ENCODE measurements at places on chromosomes 7 and 10.

DNA sequence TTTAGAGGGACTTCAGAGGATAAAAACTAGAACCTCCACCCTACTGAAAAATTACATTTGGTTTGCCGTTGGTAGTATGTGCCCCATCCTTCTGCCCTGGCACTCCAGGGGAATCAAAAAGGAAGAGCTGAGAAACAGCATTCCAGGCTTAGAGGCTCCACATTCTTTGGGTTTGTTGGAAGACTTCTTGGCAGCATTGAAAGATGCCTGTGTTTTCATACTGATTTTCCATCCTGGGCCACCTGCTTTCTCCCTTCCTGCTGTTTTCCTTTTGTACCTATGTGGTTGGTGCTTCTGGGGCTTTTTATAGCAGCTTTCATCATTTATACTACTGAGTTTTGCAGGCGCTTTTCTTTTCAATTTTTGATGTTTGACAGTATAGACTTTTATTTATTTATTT, 61.7 kb downstream of the AUTS2 start:
- peak; percentile 63 for DNase-seq

DNA sequence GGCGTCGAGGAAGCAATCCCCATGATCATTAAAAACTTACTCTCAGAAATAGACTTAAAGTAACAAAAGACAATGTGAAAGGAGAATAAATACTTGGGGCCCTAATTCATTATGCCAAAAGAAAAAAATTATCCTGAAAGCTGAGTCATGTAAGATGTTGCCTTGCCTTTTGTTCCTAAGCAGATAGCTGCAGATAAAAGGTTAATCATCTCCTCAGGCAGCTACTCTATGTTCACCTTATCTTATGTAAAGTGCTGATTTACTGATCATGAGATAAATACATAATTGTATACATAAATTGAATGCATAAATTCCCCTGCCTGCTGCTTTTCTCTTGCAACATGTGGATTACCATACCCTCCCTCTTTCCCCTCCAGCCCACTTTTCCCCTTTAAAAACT, 28.1 kb upstream of the CREB3L2 start:
- no peak for DNase-seq

GRCh38 chr7:158549616-158550393, 37.8 kb downstream of the PTPRN2 start:
- DNase-seq: no peak

DNA sequence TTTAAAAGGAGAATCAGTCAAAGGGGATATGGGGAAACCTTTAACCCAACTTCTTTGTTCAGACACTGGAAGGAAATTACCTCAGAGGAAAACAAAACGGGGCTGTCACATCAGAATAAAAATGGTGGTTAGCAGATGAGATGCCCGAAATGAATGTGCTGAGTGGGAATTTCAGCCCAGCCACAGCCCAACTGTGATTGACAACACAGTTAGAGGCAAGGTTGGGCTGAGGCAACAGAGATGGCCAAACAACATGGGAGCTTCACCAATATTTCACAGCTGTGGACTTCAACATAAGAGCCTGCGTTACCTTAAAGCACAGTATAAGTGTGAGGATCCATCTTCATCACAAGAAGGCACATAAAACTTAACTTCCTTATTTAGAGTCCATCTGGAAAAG, 133.5 kb upstream of the PTPRZ1 start:
- DNase-seq: no peak

- no peak for DNase-seq
Observed at GRCh38 chr7:88132725-88133124, 87.1 kb downstream of the SRI start.

DNA sequence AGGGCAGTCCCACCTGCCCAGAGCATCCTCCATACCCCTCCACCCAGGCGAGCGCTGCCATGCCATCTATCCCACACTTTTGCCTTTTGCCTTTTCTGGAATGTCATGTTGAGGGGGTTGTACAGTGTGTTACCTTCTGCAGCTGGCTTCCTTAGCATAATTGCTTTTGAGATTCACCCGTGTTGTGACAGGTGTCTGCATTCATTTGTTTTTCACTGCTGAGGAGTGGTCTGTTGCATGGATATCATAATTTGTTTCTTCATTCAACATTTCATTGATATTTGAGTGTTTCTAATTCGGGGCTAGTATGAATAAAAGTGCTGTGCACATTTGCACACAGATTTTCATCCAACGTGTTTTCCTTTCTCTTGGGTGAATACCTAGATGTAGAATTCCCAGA, 353.9 kb downstream of the PAXIP1 start:
- no peak for DNase-seq

GRCh38 chr7:22262538-22262937, 94.4 kb downstream of the RAPGEF5 start:
- DNase-seq: no peak

DNA sequence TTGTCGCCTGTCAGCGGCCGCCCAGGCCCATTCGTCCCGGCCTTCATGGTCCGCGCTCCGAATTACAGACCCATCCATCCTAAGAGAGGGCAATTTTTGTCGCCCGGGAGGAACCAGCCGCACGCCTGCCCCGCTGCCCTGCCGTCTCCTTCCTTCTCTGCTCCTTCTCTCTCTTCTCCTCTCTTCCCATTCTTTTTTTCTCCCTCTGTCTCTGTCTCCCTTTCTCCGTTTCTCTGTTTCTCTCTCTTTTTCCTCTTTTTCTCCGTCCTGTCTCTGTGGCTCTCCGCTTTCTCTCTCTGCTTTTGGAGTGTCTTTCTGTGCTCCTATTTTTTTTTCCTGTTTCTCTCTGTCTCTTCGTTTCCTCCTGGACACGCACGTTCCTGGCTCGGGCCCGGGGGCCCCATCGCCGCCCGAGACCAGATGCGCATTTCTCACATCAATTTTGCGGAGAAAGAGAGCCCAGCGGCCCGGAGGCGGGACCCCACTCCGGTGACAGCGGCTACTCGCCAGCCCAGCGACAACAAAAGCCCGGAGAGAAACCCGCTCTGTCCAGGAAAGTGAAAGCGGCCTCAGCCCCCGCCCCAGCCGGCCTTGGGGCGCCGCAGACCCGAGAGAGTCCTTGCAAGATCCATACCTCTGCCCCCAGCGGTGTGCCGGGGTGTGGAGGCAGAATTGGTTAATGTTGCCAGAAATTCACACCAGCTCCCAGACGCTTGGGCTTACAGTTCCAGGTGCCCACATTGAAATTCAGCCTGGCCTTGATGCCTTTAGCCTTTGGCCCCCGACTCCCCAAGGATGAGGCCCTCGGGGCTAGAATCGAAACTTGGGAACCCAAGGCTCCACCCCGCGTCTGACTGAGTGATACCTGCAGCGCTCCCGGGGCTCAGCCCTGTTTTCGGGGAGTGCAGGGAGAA, 4.1 kb downstream of the LBX1 start:
- no peak for DNase-seq

GRCh38 chr10:120047926-120048325, 155.4 kb downstream of the SEC23IP start:
- no peak for DNase-seq

GRCh38 chr10:117741524-117741923, 199.0 kb downstream of the EMX2 start:
- DNase-seq: no peak

- DNase-seq: no peak
Observed at GRCh38 chr7:134071355-134072331, 55.5 kb upstream of the LRGUK start.

DNA sequence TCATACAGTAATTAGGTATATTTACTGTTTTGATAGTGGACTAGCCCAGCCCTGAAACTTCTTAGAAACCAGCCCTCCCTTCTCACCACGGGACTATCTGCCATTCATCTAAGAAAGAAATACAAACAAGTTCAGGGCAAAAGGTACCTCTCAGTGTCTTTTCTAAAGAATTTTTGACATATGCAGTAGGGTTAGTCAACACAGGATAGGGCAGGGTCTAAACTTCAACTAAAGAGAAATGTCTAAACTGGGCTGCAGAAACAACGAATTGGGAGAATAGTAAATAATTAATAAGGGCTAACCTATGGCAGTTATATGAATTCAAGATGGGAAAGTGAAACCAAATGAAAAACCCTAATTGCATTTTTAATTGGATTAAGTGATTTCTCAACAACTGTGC, 496.6 kb downstream of the INHBA start:
- no peak for DNase-seq

GRCh38 chr7:151761231-151761630, 115.7 kb downstream of the PRKAG2 start:
- DNase-seq: no peak

DNA sequence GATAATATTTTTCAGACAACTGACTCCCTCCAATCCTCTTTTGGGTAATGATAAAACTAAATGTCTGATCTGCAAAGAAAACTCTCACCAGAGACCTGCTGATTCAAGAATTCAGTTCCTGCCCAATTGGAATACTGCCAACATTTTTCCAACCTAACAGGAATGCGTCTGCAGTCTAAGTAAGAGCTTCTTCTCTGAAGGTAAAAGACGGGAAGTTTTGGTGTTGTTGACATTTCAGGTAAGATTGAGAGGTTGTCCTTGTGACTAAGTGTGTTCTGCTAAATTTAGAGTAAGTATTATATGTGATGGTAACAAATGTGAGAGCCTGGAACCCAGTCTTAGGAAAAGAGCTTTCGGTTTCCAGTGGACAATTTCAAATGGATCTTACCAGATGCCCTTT, 17.6 kb downstream of the IFIT5 start:
- DNase-seq: peak; percentile 12

DNA sequence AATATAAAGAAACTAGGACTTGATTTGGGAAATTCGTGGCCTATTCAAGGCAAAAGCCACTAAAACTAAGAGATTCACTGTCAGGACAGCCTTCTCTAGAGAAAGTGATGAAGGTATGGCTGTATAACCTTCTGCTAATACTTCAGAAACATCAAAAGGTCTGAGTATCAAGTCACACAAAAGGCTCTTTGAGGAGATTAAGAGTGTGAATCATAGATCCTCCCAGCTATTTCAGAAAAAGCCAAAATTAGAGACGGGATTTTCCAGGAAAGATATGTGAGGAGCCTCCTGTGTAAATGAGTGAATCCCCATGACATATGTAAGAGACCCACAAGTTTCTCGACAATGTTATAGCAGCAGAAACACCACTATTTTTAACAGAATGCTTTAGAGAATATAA, 56.2 kb downstream of the UBE3C start:
- no peak for DNase-seq

- DNase-seq: no peak
Observed at GRCh38 chr7:2953099-2953498, 90.6 kb downstream of the CARD11 start.

DNA sequence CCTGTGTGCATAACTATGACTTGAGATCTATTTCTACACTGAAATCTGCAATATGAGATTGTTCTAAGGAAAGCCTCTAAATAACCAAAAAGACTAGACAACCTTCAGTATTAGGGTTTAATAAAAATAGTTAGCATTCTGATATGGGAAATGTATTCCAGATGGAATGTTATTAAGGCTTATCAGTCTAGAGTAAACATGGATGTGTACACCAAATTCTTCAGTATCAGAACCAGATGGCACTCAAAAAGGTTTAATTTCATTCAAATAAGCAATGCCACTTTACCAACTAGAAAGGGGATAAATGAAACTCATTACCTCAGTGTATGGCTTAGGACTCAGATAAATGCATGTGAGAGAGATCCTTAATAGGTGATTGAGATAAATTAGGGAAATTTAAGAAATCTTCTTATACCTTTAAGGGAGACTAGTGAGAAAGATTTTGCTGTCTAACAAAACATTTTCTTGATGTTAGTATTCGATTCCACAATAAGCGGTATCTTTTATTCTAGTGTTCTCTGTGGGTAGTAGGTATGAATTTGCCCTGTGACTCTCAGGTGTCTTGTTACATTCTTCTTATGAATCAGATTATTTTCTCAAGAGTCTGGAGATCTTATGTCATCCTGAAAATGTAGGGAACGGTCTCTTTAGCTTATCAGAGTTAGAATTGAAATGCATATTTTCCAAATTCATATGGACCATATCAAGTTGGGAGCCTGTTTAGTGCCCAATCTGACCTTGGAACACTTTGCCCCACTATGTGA, 159.2 kb downstream of the PRKG1 start:
- DNase-seq: no peak

DNA sequence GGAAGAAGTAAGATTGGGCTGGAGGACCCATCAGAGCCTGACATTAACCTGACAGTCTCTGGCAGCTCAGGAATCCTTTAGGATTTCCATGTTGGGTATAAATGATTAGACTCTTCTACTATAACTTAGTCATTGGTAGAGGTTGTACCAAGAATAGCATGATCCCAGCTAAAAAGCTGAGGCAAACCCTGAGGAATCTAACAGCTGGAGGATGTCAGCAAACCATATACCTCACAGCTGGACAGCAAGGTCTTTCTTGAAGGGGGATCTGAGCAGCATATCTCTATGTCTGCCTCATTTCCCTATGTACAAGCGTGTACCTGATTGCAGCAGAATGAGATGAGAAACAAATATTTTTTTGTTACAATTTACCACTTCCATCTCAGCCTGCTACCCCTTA, 103.2 kb downstream of the NPSR1 start:
- no peak for DNase-seq

DNA sequence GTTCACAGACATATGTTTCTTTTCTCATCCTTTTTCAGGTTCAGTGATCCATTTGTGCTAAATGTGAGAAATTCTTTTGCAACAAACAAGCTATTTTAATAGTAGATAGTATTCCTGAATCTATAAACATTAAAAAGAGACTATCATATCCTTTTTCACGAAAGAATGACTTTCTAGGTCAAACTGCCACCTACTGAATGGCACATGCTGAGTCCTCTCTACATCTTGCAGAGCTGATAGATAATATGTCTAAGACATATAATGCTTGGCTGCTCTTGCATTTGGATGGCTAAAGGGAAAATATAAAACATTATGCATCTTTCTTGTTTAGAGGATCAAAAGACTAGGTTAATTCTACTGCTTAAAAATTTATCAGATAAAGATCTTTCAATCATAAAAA, 114.1 kb upstream of the SLC26A5 start:
- DNase-seq: no peak

DNA sequence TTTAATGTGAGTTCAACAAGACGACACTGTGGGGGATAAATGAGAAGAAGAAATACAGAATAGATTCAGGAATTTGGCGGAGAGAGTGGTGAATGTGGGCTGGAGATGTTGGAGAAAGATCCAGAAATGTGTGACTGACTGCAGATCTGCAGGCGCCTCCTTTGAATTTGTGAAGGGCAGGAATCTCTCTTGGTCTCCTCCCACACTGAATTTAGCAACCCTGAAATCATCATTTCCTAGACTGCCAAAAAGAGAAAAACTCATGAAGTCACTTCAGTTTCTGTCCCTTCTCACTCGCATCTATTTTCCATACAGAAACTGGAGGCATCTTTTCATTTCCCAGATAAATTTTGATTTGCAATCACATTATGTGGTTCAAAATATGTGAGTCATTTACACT, 128.7 kb downstream of the GNAI1 start:
- peak; percentile 61 for DNase-seq

GRCh38 chr7:16357921-16358320, 63.4 kb downstream of the CRPPA start:
- no peak for DNase-seq

GRCh38 chr7:73449422-73449821, 15.8 kb downstream of the FZD9 start:
- no peak for DNase-seq

GRCh38 chr7:144534655-144535395, 131.3 kb upstream of the NOBOX start:
- DNase-seq: no peak

- DNase-seq: no peak
Observed at GRCh38 chr10:3270577-3271316, 98.2 kb upstream of the PITRM1 start.
